ENCODE measurements at places on chromosomes 3 and 15. TPM values are rescaled to one million over a fixed set of nuclear protein-coding genes. Genes with fewer than 3 reads are reported as not detected.

The MON1A gene
- total RNA-seq: 16.3 TPM

The ACOX2 gene
- total RNA-seq: 8.1 TPM

The TEX264 gene
- total RNA-seq: 70.5 TPM

The SRGAP3 gene
- total RNA-seq: 2.3 TPM

The TMEM45A gene
- 142 TPM for total RNA-seq

The REC114 gene
- total RNA-seq: not detected

The GCNT3 gene
- not detected for total RNA-seq

The ADAMTS7 gene
- 9.7 TPM for total RNA-seq

The CASR gene
- not detected for total RNA-seq

The HOMER2 gene
- total RNA-seq: 20.4 TPM

The CP gene
- total RNA-seq: 0.39 TPM

The ECE2 gene
- not detected for total RNA-seq

The PSTPIP1 gene
- not detected for total RNA-seq

The SKOR1 gene
- total RNA-seq: not detected

Measured in RPMI7951 (cell line).